Islet precursor cell (in vitro differentiated cells): ENCODE measurements at places on chromosomes 2 and 18.

- no peak for DNase-seq
These were observed 28.1 kb upstream of the INPP4A start for GRCh38 chr2:98416383-98417159.

- DNase-seq = peak; percentile 51
These were observed 318.3 kb upstream of the MYT1L start for GRCh38 chr2:2649109-2650072.

DNA sequence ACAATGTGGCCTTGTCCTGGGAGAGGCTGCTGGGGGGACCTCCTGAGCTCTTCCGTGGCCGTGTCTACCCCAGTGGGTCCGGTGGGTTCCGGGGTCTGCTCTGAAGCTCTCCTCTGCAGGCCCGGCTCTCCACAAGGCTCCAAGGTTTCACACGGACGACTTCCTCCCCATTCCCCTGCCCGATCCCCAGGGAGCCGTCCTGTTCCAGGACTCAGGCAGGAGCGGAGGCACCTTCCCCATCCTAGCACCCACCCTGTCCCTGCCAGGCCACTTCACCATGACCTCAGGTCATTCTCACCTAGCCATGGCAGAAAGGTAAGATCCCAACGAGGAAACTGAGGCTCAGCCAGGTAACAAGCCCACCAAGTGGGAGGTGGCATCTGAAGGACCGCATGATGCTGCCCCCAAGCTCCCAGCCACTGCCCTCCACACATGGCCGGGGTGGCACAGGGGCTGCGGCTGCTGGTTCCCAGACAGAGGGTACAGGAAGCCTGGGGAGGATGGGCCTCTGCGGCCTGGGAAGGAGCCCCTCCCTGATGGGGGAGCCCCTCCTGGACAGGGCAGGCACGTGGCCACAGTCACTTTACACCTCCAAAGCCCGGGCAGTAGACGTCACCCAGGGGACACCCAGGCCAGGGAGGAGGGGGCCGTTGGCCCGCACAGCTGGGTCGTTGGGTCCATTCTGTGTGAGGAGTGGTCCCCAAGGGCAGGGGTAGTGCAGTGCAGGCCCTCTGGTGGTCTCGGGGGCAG lies 274.0 kb downstream of the NDUFA10 start:
- DNase-seq = no peak

DNA sequence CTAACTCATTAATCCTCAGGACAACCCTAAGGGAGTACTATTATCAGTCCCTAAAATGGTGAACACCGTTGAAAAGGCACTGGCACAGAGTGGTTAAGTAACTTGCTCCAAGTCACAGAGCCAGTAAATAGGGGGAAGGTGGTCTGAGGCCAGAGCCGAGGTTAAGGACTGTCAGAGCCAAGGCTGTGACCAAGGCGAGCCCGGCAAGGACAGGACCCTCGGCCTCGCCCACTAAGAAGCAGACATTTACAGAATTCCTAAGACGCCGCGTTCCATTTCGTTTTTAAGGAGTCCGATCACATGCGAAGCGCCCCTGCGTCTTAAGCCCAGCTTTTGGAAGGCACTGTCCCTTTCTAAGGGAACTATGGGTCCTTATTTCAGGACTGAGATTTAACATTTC lies 1.1 kb downstream of the PDIA6 start:
- no peak for DNase-seq

DNA sequence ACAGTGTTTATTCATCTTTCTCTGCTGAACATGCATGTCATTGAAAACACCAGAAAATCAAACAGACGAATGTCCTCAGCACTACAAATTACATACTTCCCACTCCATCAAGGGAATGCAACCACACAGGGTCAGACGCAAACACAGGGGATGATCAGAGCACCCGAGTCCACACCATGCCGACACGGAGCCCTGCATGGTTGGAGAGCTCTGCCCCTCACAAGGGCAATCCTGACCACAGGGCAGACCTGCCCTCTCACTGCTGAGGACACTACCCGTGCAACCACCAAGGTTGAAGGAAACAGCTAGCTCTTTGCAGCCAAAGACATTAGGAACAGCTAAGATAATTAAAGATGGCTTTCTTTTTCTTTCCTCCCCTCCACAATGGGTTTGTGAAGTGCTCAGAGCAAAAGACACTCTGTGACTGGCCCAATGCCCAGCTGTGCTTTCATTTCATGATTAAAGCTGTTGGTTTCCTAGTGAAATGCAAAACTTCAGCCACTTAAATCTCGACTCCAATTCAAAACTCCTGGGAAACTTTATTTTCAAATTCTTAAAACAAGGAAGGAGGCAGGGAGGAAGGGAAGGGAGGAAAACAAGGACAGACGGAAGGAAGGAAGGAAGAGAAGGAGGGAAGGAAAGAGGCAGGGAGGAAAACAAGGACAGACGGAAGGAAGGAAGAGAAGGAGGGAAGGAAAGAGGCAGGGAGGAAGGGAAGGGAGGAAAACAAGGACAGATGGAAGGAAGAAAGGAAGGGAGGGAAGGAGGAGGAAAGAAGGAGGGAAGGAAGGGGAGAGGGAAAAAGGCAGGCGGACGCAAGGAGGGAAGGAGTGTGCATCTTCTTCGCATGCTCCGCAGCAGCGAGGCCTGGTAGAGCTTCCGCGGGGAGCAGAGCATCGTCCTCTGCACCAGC lies 65.8 kb downstream of the NDUFA10 start:
- DNase-seq = no peak

DNA sequence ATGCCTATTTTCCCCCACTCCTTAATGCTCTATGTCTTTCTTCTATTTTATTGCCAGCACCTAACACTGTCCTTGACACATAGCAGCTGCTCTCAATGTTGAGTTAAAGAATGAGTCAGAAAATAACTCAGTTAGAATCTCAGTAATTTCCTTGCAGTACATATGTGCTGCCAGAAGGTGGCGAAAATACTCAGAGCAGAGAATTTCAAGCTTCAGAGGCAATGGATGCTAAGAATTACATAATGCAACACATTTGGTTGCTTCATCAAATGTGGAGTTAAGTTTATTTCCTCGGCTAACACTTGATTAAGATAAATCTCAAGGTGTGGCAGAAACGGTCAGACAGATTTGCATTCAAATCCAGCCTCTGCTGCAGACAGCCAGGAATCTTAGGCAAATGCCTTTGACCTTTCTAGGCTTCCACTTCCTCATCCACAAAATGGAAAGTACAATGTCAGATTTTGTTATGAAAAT lies 105.6 kb downstream of the VSNL1 start:
- DNase-seq = no peak

- no peak for DNase-seq
These were observed 69.3 kb downstream of the MBP start for GRCh38 chr18:77063260-77063659.

DNA sequence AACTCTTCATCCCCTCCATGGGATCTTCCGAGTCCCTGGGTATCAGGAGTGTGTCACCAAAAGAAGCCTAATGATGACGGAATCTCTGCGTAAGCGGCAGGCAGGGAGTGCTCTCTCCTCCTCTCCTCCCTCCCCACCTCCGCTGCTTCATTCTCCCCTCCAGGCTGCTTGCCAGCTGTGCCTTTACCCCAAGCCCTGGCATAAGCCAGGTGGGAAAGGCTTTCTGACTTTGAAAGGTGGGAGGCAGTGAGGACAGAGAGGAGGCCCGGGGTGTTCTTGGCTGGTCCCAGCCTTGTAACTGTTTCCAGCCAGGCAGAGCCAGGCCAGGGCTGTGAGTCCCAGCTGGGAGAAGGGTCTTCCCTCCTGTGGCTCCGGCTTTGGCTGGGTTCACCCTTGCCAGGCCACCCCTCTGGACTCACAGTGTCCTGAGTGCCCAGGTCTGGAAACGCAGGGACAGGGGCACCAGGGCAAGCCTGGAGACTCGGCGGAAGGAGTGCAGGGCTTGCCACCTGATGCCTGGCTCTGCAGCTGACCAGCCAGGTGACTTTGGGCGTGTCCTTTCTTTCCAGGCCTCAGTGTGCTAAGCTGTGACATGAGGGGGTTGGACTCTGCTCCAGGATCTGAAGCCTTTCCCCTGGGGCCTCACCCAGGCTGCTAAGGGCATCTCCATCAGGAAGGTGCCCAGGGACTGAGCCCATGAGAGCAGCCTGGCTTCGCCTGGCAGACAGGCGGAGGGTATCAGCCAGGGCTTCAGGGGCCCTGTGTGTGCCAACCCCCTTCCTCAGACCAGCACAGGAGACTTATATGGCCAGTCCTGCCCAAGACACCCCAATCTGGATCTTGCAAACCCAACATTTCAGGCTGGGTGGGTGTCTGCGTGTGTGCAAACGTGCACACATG lies 32.7 kb upstream of the HPCAL1 start:
- peak; percentile 54 for DNase-seq

DNA sequence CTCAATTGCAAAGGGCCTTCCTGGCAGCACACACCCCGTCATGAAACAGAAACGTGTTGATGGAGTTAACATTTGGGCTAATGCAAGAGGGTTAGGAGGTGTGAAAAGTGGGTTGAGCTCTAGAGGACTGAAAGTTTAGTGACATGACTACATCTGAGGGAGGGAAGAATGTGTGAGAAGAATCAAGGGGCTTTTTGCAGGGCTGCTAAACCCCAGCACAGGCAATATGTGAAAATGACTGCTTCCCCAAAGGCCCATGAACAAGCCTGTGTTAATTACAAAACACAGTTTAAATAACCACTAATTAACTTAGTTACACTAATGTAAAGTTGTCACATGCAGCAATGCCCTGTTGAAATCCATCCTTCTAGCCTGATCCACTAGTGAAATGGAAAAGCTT lies 63.4 kb upstream of the PEX13 start:
- no peak for DNase-seq

GRCh38 chr2:42169874-42170521 lies 845 bp downstream of the EML4 start:
- DNase-seq = no peak

GRCh38 chr18:24227977-24228666 lies 89.3 kb downstream of the CABYR start:
- DNase-seq = no peak

GRCh38 chr2:159797543-159798375 lies at the start of gene CD302:
TSS of gene CD302 (minus strand) at chr2:159798208. CDS start at chr2:159798198, 10 bp downstream.
- peak; percentile 72 for DNase-seq

DNA sequence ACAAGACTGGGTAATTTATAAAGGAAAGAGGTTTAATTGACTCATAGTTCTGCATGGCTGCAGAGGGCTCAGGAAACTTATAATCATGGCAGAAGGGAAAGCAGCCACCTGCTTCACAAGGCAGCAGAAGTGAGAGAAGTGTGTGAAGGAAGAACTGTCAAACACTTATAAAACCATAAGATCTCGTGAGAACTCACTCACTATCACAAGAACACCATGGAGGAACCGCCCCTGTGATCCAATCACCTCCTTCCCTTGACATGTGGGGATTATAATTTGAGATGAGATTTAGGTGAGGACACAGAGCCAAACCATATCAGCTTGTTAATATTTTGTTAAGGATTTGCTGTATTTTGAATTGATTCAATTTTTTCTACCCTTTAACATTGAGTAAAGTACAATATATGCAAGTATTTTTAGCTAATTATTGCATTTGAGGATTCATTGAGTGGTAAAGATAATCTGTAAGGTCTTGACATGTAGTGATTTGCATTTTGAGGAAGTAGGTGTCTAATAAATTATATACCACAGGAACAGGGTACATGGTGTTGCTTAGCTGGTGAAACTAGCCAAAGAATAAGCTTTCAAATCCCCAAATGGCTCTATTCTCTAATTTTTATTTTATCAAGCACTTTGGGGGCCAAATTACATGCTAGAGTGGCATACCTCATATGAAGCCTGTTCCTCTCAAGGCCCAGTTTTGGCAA lies 3.9 kb upstream of the C2orf69 start:
- no peak for DNase-seq

GRCh38 chr2:172462373-172462848 lies 35.0 kb downstream of the ITGA6 start:
- no peak for DNase-seq

- no peak for DNase-seq
These were observed 113.2 kb upstream of the CHST9 start for GRCh38 chr18:27298214-27298804.

- DNase-seq = no peak
These were observed 63.9 kb upstream of the CCDC195 start for GRCh38 chr2:224780106-224780505.

DNA sequence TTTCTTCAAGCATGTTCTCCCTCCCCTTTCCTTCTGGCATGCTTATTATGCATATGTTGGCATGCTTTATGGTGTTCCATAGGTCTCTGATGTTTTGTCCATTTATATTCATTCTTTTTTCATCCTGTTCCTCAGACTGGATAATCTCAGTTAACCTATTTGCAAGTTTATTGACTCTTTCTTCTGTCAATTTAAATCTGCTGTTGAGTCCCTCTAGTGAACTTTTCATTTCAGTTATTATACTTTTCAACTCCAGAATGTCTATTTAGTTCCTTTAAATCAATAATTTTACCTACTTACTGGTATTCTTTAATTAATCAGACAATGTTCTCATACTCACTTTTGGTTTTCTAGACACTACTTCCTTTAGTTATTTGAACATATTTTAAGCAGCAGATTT lies 101.2 kb downstream of the GALNT14 start:
- DNase-seq = no peak

GRCh38 chr18:55585920-55586561 lies 2.0 kb downstream of the TCF4 start:
- DNase-seq = peak; percentile 63

DNA sequence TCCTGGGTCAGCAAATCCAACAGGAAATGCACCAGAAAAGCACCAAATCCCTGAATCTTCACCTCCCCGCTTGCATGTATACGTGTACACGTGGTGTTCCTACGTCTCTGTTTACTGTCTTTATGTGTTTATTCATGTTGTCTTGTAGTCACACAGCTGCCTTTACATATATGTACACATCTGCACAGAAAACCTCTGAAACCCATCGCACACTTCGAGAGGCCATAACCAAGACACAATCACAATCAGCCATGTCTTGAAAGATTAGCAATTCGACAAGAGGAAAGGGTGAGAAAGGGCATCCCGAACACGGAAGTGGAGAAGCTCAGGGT lies 98.1 kb downstream of the PLB1 start:
- DNase-seq = no peak

GRCh38 chr18:48953104-48953706 lies 2.4 kb upstream of the SMAD7 start:
- no peak for DNase-seq

DNA sequence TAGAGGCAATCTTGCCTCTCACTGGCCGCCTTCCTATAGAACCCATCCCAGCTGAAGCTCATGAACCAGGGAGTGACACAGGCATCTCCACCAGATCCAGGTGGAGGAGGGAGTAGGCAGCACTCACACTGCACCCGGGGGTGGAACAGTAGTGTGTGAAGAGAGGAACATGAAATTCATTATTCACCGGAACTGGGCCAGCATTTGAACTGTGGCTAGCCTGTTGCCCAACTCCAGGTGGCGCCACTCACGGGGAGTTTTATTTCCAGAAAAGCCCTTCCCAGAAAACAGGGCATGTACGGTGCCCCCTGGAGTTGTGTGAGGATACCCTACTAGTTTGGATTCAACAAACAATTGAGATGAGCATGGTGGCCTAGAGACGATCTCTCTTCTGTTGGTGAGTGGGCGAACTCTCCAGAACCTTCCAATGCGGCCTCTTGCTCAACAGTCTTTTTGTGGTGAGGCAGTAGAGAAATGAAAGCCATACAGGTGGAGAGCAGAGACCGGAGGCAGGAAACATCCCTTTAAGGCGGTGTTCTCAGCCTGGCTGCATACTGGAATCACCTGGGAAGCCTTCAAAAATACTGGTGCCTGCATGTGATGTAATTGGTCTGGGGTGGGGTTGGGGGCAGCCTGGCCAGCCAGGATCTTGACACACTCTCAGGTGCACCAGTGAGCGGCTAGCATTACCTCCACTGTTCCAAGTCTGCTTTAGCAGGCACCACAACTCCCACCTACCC lies 73.5 kb upstream of the NEDD4L start:
- DNase-seq = no peak
